ENCODE measurements at places on chromosomes 3 and 15. TPM values are rescaled to one million over a fixed set of nuclear protein-coding genes. Genes with fewer than 3 reads are reported as not detected.

The SAXO2 gene
- polyA plus RNA-seq, result 2.3 TPM

The ADAMTSL3 gene
- polyA plus RNA-seq, result not detected

The TATDN2 gene
- 8.4 TPM for polyA plus RNA-seq

The DZIP1L gene
- polyA plus RNA-seq, result not detected

The GAP43 gene
- not detected for polyA plus RNA-seq

The FGF12 gene
- polyA plus RNA-seq, result not detected

The SEMA6D gene
- not detected for polyA plus RNA-seq

DNA sequence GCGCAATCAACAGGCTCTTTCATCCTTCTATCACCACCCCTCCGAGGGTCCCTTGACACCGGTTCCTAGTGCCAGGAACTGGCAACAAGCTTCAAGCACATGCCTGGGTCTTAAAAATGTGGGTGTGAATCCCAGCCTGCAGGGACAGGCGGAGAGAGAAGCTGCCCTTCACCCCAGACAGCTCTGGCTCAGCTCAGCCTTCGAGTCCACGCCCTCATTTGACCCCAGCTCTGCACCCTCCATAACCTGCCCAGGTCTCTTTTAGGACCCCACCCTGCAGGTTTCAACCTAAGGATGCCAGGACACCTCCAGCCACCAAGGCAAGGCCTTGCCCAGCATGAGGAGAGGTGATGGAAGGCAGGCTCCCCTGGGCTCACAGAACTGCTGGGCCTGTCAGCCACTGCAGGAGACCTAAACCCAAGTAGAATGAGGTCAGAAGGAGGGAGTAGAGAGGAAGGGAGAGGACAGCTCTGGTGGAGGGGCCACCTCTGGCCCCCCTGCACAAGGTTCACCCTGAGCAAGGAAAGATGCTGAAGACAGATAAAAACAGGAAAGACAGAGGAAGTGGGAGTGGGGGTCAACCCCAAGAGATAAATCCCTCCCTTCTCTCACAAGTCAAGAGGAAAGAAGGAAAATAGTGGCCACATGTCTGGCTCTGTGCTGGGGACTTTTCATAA, 2.6 kb upstream of the LOXL1 start:
- no peaks in the 10 kb centered on the region for H3K36me3 ChIP-seq
- H3K4me3 ChIP-seq, result no peak overlapping the region
- peaks cover 5% of the 10 kb centered on the region for H3K27me3 ChIP-seq

GRCh38 chr3:124261306-124261705, 269.4 kb upstream of the ROPN1 start:
- no peak for DNase-seq
- no peaks in the 10 kb centered on the region for H3K36me3 ChIP-seq
- H3K27me3 ChIP-seq, result peaks cover 4% of the 10 kb centered on the region

DNA sequence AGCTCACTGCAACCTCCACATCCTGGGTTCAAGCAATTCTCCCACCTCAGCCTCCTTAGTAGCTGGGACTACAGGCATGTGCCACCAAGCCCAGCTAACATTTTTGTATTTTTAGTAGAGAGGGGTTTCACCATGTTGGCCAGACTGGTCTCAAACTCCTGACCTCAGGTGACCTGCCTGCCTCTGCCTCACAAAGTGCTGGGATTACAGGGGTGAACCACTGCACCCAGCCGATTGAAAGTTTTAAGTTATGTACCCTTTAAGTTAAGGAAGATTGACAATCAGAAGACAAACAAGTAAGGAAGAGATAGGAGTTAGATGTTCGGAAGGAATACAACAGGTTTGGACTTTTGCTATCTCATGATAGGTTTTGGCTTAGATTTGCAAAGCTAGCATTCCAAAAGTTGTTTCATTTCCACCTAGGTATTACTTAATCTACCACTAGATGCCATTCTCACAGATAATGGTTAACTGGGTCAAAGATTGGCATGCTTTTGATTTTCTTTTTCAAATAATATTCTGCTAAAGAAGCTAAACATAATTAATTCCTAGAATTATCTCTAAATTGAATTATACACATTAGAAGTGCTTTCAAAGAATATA, 35.0 kb downstream of the GATM start:
- DNase-seq, result no peak
- peaks cover 6% of the 10 kb centered on the region for H3K27me3 ChIP-seq
- H3K4me3 ChIP-seq, result no peak overlapping the region
- H3K4me1 ChIP-seq, result peaks cover 10% of the 10 kb centered on the region
- H3K27ac ChIP-seq, result no peak overlapping the region

DNA sequence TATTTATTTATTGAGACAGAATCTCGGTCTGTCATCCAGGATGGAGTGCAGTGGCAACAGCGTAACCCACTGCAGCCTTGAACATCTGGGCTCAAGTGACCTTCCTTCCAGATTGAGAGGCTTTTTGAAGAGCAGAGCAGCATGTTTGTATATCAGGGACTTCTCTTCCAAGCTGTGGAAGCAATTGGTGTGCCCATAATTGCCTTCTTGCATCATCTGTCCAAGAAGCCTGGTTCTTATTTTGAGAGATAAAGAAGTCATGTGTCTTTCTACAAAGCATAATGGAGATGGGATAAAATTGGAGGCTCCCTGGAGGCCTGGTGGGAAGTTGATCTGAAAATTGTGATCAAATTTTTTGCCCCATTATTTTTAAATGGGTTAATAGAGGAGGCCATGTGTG, 183.8 kb upstream of the MCTP2 start:
- H3K27ac ChIP-seq, result no peak overlapping the region
- no peaks in the 10 kb centered on the region for H3K4me1 ChIP-seq
- H3K4me3 ChIP-seq, result no peak overlapping the region
- DNase-seq, result no peak
- H3K27me3 ChIP-seq, result no peaks in the 10 kb centered on the region
- no peaks in the 10 kb centered on the region for H3K36me3 ChIP-seq

DNA sequence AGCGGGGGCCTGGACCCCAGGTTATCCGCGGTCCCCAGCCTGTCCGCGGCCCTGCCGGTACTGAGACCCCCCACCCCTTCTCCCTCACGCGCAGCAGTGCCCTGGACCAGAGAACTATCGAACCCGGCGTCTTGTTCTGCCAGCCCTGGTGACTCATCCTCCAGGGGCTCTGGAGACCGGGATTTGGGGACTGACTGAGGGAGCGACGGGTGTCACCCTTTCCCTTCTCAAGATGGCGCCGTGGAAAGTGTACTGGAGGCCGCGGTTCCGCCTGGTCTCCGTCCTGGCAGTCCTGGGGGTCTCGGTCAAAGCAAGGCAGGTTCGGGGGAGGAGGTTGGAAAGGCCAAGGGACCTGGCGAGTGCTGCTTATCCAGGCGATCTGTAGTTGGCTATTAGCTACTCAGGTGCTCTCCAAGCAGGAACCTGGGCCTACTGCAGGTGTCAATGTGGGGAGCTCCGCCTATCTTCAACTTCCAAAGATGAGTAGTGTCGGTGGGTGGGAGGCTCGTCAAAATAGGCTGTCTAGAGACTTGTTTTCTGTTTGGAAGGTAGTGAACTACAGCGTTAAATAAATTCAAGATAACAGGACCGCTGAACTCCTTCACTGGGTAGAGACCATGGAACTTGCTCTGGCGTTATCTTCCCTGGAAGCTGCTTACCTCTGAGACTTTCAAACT, 790 bp downstream of the RAB5A start:
- peaks cover 56% of the 10 kb centered on the region for H3K4me1 ChIP-seq
- peaks cover 15% of the 10 kb centered on the region for H3K27me3 ChIP-seq
- H3K4me3 ChIP-seq, result peak overlapping the region; percentile 98
- no peaks in the 10 kb centered on the region for H3K36me3 ChIP-seq
- peak overlapping the region; percentile 98 for H3K27ac ChIP-seq

DNA sequence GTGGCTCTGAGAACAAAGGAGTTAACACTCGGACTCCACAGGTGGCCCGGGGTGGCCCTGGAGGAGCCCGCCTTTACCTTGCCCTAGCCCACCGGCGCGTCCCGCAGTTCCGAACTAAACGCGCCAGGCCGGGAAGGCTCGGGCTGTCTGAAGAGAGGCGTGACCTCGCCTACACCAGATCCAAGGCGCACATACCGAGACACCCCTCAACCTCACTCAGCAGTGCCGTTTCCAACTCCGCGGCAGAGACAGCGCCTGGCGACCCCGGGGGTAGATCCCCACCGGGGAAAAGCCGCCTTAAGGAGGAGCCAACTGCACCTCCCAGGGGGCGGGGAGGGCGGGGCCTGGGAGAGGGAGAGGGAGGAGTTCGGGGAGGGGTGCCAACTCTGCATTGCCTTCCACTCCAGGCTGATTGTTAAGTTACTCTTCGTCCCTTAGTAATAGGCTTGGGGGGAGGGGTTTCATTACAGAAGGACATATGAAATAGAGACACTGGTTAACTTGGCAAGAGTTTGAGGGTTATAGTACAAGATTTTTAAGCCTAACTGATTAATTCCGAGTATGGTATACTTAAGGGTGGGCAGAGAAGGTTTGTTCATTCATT, at the start of gene DLG1:
Gene DLG1, minus strand, starts transcription at position 272 of the 604 bp plus-strand sequence. CDS start 1,408 bp downstream, outside the sequence.
- H3K27ac ChIP-seq, result peak within 1 kb of the TSS; percentile 95
- peaks cover 4% of the 10 kb centered on the region for H3K27me3 ChIP-seq
- H3K4me3 ChIP-seq, result peak within 1 kb of the TSS; percentile 91

DNA sequence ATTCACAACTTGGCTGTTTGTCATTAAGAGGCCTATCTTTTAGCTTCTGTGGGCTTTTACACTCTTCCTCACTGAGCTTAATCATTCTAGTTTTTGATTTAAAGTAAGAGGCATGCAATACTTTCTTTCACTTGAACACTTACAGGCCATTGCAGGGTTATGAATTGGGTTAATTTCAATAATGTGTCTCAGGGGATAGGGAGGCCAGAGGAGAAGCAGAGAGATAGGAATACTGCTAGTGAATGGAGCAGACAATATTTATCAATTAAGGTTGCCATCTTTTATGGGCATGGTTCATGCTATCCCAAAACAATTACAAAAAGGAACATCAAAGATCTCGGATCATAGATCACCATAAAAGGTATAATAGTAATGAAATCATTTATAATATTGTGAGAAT, 189.8 kb downstream of the EPHA3 start:
- H3K36me3 ChIP-seq, result no peaks in the 10 kb centered on the region
- no peak overlapping the region for H3K27ac ChIP-seq
- H3K4me1 ChIP-seq, result no peaks in the 10 kb centered on the region
- no peaks in the 10 kb centered on the region for H3K27me3 ChIP-seq
- DNase-seq, result no peak

GRCh38 chr3:179332240-179332639, 9.4 kb downstream of the ZNF639 start:
- no peak overlapping the region for H3K4me3 ChIP-seq
- no peak overlapping the region for H3K27ac ChIP-seq
- no peaks in the 10 kb centered on the region for H3K27me3 ChIP-seq
- peaks cover 23% of the 10 kb centered on the region for H3K36me3 ChIP-seq
- H3K4me1 ChIP-seq, result peaks cover 2% of the 10 kb centered on the region

DNA sequence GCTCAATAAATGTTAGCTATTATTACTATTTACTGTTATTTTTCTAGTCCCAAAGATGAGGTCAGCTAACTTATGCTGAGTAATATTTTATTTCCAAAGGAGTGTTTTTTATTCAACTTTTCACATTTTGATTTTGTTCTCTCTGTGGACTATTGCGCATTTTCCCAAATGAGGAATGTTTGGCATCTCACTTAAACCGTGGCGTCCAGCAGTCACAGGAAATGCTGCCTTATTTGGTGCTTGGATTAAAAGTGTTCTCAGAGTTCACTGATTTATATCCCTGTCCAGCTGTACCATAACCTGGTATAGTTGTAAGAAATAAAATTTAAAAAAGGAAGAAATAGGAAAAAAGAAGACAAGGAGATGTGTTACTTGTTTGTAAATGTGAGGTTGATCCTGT, 166.8 kb downstream of the THSD4 start:
- no peaks in the 10 kb centered on the region for H3K36me3 ChIP-seq
- H3K27ac ChIP-seq, result no peak overlapping the region
- H3K4me1 ChIP-seq, result no peaks in the 10 kb centered on the region

DNA sequence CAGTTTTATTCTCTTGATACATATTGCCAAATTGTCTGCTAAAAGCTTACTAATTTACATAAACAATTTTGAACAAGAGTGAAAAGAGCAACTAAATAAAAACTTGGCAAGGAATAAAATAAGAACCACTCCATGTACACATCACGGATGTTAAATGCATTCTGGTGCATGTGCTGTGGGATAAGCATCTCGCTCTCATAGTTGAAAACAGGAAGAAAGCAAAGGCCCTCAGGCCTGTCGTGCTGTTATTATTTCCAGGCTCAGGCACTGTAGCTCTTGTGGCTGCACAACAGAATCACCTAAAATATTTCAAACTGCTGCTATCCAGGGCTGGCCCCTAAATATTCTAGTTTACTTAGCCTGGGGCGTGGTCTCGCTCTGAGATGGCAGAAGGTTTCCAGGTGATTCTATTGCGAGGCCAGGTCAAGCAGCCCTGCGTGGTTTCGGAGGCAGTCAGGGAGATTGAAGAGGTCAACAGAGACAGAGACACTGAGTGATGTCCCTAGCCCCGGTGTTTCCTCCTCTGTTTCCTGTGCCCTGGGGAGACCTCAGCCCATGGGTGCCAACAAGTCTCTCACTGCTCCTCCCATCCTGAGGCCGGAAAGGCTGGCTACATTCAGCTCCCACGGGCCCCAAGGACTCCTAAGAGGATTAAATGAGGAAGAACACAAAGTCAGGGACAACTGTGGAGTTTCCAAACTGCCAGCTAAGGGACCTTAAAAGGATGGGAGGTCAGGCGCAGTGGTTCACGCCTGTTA, 18.2 kb upstream of the PDIA5 start:
- no peak for DNase-seq
- peaks cover 3% of the 10 kb centered on the region for H3K27me3 ChIP-seq
- H3K4me1 ChIP-seq, result no peaks in the 10 kb centered on the region
- no peak overlapping the region for H3K27ac ChIP-seq
- no peaks in the 10 kb centered on the region for H3K36me3 ChIP-seq

GRCh38 chr3:194305356-194306108, 45.6 kb downstream of the CPN2 start:
- no peaks in the 10 kb centered on the region for H3K36me3 ChIP-seq
- peaks cover 37% of the 10 kb centered on the region for H3K4me1 ChIP-seq
- H3K27me3 ChIP-seq, result peaks cover 4% of the 10 kb centered on the region
- DNase-seq, result no peak

DNA sequence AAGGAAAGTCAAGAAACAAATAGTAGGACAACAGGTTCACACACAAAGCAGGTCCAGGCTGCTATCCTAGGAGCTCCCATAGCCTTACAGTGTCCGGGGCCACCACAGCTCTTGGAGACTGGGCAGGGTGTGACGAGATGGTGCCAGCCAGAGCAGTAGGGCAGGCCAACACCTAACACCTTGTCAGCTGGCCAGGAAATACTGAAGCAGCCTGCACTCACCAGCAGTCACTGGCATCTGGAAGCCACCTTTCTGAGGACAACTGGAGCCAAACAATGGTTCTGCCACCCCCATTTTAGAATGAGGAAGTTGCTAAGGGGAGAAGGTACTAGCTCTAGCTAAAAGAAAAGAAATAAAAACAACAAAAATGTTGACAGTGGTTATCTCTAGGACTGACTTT, 47.2 kb downstream of the CCDC12 start:
- H3K27ac ChIP-seq, result peak overlapping the region; percentile 55
- peaks cover 16% of the 10 kb centered on the region for H3K36me3 ChIP-seq
- peak overlapping the region; percentile 40 for H3K4me3 ChIP-seq

- peaks cover 1% of the 10 kb centered on the region for H3K27me3 ChIP-seq
- no peak overlapping the region for H3K4me3 ChIP-seq
- no peak for DNase-seq
Measured at GRCh38 chr3:101530686-101531047, 17.7 kb upstream of the SENP7 start.

GRCh38 chr3:187265461-187265955, 26.0 kb downstream of the MASP1 start:
- DNase-seq, result no peak
- H3K27me3 ChIP-seq, result peaks cover 8% of the 10 kb centered on the region
- no peak overlapping the region for H3K27ac ChIP-seq
- H3K4me1 ChIP-seq, result no peaks in the 10 kb centered on the region
- H3K4me3 ChIP-seq, result no peak overlapping the region
